Stimulated activated CD4-positive, alpha-beta T cell treated with anti-CD3 and anti-CD28 coated beads, Interleukin-1b, Interleukin-23, amount 100 ng/mL, for 4 hours (primary cell): ENCODE measurements at places on chromosomes 1 and 21.

DNA sequence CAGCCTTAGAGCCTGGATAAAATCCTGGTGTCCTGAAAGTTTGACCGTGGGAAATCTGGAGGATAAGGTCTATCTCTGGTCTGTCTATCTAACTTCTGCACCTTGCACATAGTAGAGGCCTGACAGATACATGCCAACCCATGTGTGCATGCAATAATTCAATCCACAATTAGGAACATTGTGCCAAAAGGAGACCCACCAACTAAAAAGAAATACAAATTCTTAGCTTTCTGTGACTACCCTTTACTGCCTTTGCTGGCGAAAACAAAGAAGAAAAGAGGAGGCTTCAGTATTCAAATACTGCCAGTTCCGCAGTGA lies 381 bp upstream of the KLHL20 start:
- no peak for DNase-seq

DNA sequence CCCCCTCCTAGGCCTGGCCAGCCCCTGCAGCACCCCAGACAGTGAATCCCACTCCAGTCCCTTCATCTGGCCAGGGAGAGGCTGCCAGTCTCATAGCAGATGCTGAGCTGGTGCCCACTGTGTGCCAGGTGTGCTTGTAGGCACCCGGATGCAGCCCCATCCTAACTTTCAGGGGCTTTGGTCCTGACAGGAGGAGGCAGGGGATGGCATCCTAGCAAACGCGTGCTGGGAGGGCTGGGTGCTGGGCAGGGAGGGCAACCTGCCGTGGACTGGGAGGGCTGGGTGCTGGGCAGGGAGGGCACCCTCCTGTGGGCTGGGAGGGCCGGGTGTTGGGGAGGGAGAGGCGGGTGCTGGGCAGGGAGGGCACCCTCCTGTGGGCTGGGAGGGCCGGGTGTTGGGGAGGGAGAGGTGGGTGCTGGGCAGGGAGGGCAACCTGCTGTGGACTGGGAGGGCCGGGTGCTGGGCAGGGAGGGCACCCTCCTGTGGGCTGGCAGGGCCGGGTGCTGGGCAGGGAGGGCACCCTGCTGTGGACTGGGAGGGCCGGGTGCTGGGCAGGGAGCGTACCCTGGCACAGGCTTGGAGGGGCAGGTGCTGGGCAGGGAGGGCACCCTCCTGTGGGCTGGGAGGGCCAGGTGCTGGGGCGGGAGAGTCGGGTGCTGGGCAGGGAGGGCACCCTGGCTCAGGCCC lies 35.3 kb downstream of the SLC19A1 start:
- no peak for DNase-seq

GRCh38 chr1:213066363-213066762 lies 15.3 kb downstream of the RPS6KC1 start:
- DNase-seq, result no peak

DNA sequence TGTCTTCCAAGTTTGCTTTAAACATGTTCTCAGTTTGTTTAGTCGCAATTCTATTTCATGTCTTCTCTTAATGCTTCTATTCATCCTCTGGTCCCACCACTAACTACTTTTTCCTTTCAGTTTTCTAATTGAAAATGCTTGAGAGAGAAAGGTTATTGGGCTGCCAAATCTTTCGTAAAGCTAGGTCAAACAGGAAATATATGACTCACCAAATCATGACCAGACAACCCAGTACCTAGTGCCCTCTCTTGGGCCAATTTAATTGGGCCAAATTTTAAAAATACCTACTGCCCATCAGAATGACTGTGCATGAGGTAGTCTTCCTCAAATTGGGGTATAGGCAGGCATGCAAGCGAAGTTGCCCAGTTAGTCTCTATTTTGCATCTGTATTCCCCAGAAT lies 295.4 kb upstream of the PBX1 start:
- no peak for DNase-seq

- no peak for DNase-seq
These were observed 928 bp downstream of the SLC6A17 start for GRCh38 chr1:110151175-110151669.

GRCh38 chr1:66729523-66729922 lies 22.7 kb upstream of the DYNLT5 start:
- DNase-seq, result no peak

- no peak for DNase-seq
These were observed 40.7 kb upstream of the NEK7 start for GRCh38 chr1:198116069-198116468.

DNA sequence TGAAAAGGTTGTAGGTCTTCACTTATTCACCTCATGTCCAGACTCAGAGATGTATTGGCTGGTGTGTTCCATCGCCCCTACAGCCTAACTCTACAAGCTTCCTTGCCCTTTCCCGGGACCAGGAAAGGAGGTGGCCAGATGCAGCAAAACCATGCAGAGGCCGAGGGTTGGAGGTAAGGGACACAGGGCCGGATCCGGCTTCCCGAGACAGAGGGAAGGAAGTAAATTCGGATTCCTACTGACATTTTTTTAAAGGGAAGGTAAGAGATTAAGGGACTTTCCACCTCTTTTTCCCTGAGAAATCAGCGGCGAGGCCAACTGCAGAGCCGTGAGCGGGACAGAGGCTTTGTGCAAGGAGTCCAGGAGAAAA lies 12.7 kb downstream of the EPHA10 start:
- DNase-seq, result no peak

DNA sequence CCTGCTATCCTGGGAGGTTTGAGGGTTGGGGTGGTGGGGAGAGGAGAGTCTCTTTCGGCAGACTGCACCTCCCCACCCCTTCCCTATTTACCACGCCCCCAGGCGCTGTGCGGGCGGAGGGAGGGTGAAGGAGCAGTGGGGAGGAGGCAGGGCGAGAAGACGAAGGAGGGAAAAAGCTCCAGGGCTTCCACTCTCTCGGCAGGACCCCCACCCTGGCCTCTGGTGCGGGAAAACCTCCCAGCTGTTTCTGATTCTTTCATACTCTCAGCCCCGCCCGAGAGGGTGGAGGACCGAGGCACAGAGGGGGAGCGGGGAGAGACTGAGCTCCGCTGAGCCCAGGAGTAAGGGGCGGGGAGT lies 866 bp upstream of the WNT2B start:
- peak; percentile 21 for DNase-seq

- DNase-seq, result no peak
These were observed 43.8 kb downstream of the GPR52 start for GRCh38 chr1:174491606-174492005.

DNA sequence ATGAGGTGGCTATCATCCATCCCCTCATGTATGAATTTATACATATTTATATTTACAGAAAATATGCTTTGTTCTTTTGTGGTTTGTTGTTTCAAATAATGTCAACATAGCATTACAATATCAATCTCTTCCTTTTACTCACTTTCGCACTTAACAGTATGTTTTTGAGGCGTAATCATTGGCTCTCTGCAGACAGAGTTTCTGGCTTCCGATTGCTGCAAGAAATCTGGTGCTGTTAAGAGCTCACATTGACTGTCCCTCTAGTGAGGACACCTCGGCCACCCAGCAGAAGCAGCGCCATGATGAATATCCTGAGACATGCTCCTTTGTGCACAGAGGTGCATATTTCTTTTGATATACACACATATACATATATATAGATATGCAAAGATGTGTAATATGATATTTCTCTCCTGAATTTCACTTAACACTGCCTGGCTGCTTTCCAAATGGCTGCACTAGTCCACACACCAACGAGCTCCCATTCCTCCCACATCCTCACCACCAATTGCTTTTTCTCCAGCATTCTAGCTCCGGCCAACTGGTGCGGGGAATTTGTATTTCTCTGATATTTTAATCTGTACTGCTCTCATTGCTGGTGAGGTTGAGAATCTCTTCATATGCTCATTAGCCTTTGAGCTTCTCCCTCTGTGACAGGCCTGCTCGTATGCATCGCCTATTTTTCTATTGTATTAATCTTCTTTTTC lies 248.4 kb downstream of the SIPA1L2 start:
- DNase-seq, result no peak

GRCh38 chr1:64685217-64685616 lies 59.7 kb upstream of the RAVER2 start:
- no peak for DNase-seq

- no peak for DNase-seq
These were observed 43.8 kb upstream of the TNFSF18 start for GRCh38 chr1:173094541-173094940.

- DNase-seq, result no peak
These were observed 15.1 kb upstream of the TAS1R2 start for GRCh38 chr1:18874600-18874999.

DNA sequence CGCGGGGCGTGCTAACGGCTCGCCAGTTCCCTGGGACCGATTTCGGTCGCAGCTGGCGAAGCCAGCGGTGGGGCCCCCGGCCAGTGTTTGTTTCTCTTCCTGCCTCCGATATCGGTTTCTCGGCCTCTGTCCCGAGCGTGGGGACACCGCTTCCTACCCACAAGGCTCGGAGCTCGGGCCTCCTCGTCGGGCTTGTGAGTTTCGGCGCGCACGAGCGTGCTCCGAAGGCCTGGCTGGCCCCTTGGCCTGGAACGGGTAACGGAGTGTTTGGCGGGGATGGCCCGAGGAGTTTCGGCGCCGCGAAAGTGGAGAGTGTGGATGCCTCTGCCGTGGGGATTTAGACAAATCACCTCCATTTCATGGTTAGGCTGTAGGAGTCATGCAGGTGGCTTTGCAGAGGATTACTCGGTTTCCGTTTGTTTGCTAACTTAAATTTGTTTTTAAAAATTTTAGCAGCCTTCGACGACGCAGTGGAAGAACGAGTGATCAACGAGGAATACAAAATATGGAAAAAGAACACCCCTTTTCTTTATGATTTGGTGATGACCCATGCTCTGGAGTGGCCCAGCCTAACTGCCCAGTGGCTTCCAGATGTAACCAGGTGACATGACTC lies 559 bp downstream of the RBBP4 start:
- no peak for DNase-seq

DNA sequence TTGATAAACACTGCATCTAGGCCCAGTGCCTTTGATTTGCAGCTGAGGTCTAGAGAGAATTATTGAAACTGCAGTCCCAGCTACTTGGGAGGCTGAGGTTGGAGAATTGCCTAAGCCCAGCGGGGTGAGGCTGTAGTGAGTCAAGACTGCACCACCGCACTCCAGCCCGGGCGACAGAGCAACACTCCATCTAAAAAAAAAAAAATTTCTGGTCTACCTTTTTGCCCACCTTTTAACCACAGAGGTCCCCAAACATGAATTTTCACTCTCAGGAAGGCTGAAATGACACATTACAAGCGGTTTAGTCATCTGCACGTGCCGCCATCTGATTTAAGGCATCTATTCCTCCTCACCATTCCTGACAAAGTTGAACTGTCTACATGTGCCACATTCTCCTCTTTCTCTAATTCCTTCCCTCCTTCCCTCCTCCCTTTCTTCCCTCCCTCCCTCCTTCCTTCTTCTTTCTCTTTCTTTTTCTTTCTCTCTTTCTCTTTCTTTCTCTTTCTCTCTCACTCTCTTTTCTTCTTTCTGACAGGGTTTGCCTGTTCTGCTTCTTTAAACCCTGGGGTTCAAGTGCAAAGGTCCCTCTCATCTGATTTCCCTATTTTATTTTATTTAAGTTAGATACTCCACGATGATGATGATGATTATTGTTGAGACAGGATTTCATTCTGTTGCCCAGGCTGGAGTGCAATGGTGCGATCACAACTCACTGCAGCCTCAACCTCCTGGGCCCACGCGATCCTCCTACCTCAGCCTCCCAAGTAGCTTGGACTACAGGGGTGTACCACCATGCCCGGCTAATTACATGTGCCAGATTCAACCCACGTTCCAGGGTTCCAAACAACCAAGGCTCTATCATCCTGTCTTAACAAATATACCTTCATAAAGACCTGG lies 3.0 kb upstream of the SOD1 start:
- DNase-seq, result no peak
